ENCODE measurements at places on chromosomes 7 and 10. TPM values are rescaled to one million over a fixed set of nuclear protein-coding genes. Genes with fewer than 3 reads are reported as not detected.

The SLC39A12 gene
- not detected for total RNA-seq

The C10orf105 gene
- total RNA-seq = 0.81 TPM

The IDI2 gene
- not detected for total RNA-seq

The VSTM2A gene
- total RNA-seq = not detected

The BAIAP2L1 gene
- under 0.01 TPM for total RNA-seq

The PAPOLB gene
- under 0.01 TPM for total RNA-seq

The CYP2C18 gene
- total RNA-seq = under 0.01 TPM

The GFRA1 gene
- under 0.01 TPM for total RNA-seq

DNA sequence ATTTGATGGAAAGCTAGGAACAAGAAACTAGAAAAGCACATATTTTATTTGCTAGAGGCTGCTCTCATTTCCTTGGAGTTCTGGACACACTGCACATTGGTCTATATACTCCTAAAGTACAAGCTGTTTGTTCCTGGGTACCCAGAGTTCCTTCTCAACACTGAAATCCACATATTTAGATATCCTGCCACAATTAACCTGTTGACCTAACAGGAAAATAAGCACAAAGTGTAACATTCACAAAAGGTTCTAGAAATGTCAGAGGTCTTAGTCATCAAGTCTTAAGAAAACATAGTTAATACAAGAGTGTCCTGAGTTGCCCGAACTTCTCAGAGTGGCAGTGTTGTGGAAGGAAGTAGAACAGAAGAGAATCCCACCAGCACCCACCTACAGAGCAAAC, 115.6 kb downstream of the ELMO1 start:
- DNase-seq = no peak

DNA sequence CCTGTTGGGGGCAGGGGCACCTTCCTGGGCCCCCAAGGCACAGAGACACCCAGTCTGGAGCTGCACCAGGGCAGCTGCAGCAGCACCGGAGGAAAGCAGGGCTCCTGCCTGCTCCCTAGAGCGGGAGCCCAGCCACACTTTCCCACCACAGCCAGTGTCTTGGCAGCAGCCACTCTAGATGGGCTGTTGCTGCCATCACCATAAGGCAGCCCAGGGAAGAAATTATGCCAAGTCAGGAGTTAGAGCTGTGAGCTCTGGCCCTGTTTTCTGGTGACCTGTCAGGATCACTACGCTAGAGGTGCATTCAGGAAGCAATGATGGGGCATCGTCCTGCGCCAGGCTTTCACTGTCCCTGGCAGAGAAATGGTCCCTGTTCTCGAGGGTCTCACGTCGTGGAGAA, 38.0 kb upstream of the ZNRF2 start:
- no peak for DNase-seq

DNA sequence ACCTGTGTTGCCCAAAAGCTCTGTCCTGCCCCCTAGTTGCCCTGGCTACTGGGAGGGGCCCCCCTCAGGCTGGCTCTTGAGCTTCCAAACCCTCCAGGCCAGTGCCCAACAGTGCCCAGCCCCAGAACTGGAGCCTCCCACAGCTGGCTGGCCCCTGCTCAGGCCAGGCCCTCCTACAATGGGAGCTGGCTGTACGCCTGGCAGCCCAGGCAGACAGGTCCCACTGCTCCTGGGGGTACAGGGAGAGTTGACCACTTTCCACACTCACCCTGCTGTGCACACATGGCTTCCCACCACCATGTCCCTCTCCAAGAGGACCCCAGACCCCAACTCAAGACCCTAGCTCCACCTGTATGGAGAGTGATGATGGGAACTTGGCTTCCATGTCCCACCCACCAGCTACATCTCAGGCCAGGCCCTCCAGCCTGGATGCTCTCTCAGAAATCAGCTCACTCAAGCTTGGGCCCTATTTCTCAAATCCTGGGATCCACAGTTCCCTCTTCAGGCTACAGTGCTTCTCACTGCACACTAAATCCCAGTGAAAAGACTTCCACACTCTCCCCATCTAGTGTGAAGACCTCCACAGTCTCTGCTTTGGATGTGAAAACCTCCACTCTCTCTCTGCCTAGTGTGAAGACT, 92.6 kb downstream of the OAT start:
- no peak for DNase-seq

DNA sequence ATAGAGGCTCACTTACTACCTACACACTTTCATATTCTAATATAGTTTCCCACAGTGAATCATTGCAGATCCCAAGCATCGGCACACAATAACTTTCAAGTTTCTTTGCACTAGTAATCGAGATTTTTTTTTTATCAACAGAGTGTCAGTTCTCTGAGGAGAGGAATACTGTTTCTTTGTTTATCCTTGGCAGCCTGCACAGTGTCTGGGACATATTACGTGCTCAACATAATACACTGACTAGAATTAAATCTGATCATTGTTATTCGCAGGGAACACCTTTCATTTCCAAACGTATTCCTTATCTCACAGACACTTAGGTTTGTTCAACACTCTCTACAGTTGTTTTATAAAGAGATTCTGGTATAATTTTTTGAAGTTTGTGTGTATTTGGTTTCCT, 95.3 kb downstream of the CACNA2D1 start:
- DNase-seq = no peak

DNA sequence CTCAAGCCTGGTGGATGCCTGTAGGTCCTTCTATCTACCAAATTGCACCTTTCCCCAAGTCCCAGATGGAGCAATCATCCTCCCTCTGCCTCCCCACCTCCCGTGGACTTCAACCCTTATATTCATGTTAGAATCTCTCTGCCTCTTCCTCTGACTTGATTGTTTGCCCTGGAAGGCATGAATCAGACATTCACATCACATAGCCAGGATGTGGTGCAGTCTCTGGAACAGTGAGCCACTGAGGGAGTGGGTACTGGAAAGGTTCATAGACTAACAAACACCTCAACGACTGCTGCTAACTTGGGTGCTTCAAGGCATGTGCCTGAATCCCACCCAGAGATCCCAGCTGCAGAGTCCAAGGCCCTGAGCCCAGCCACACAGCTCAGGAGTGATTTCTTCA, 494.0 kb downstream of the TNS3 start:
- no peak for DNase-seq

- DNase-seq = peak; percentile 68
Measured at GRCh38 chr7:925601-926000, 28.9 kb downstream of the ADAP1 start.

All from hematopoietic multipotent progenitor cell (in vitro differentiated cells).